Stimulated activated CD4-positive, alpha-beta T cell treated with anti-CD3 and anti-CD28 coated beads, Interleukin-15, amount 100 ng/mL, for 24 hours (primary cell): ENCODE measurements at places on chromosomes 2 and 18.

DNA sequence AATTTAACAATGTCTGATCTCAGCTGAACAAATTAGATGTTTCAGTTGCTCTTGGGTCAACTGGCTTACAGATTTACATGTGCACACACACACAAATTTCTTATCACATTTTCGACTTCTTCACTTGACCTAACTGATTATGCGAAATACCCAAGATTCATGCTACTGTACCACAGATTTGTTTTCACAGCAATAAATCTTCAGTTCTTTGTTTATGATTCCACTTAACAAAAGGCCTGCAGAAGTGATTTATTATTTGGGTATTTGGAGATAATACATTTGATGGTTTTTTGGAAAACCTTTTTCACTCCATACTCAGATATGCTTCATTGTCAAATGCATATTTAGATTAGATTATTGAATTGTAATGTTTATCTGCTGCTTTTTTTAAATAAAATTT lies 129.0 kb downstream of the GALNT1 start:
- DNase-seq: no peak

- DNase-seq: no peak
Observed at GRCh38 chr2:216791303-216791702, 68.6 kb downstream of the TNP1 start.

GRCh38 chr2:120703330-120703994 lies 32.2 kb upstream of the GLI2 start:
- DNase-seq: no peak

GRCh38 chr2:178367344-178367743 lies 83.6 kb downstream of the PRKRA start:
- DNase-seq: no peak

GRCh38 chr18:45121146-45121545 lies 440.5 kb downstream of the SETBP1 start:
- DNase-seq: no peak
